Activated B cell treated with CpG ODN at 0.5 μM for 24 hours (primary cell): ENCODE measurements at places on chromosomes 11 and 22.

DNA sequence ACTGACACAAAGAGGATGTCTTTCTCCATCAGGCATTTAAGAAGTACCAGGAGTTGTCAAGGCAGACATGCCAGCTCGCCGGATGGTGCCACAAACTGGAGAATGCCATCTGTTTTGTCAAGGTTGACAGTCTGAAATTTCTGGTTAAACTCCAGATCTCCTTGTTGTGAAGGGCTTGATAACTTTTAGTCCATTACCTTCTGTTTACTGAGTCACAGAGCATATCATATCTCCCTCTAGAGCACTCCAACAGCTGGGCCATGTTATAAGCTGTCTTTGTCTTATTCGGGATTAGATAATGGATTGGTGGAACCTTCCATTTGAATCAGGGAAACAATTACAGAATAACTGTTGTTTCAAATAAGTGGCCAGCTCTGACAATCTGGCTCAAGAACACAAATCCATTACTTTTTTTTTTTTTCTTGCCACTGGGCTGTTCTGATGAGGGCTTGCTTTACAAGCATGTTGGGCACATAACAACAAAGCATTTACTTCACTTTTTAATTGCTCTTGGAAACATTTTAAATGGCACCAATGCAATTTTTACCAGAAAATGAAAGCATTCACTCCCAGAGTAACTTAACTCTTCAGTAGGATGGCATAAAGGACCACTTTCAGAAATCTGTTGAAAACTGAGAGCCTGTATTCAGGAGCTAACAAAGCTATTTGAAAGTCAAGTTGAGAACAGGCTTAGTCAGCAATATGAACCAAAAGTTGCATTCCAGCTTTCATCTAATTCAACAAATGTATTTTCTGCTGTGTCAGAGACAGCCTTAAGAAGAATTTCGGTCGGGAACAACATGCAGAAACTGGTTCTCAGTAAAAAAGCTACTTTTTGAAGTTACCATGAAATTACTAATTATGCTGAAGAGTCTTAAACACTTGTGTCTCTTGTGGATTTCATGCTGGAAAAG, 227.6 kb upstream of the PITPNB start:
- no peak for DNase-seq

- no peak for DNase-seq
Measured at GRCh38 chr11:45379162-45379863, 93.2 kb upstream of the SYT13 start.

DNA sequence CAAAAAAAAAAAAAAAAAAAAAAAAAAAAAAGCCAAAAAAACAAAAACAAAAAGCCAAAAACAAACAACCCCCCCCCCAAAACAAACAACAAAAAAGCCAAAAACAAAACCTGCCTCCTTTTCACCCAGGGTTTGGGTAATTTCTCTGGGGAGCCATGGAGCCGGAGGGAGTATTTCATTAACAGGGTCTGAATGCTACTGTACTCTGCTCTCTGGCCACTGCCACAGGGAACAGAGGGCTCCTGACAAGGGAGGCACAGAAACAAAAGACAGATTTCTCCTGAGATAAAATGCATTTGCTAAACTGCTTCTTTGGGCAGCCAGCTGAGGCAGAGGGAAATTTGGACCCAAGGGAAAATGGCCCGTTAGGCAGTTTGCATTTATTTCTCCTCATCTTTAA, 266.0 kb upstream of the SYN3 start:
- no peak for DNase-seq

- no peak for DNase-seq
Measured at GRCh38 chr11:130101661-130102060, 32.0 kb downstream of the APLP2 start.

GRCh38 chr11:17209939-17210245, 2.1 kb upstream of the PIK3C2A start:
- no peak for DNase-seq

GRCh38 chr11:57471496-57471895, 11.2 kb downstream of the RTN4RL2 start:
- DNase-seq = no peak

DNA sequence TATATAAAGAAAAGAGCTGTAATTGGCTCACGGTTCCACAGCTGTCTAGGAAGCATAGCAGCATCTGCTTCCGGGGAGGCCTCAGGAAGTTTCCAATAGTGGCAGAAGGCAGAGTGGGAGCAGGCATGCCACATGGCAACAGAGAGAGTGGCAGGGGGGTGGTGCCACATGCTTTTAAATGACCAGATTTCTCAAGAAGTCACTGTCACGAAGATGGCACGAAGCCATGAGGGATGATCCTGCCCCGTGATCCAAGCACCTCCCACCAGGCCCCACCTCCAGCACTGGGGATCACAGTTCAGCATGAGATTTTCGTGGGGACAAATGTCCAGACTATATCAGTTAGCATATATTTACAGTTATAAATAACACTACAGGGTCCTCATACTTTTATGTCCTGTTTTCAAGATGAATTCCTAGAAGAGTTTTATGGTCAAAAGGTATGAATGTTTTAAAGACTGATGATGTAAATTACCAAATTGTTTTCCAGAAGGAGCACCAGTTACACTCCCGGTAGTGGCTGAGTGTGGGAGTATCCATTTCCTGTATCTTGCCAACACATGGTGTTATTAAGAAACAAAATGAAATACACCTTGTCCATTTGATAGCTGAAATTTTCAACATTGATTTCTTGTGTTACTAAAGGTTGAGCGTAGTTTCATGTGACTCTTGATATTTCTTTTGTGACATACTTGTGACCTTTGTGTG, 19.2 kb downstream of the FAM118A start:
- no peak for DNase-seq

DNA sequence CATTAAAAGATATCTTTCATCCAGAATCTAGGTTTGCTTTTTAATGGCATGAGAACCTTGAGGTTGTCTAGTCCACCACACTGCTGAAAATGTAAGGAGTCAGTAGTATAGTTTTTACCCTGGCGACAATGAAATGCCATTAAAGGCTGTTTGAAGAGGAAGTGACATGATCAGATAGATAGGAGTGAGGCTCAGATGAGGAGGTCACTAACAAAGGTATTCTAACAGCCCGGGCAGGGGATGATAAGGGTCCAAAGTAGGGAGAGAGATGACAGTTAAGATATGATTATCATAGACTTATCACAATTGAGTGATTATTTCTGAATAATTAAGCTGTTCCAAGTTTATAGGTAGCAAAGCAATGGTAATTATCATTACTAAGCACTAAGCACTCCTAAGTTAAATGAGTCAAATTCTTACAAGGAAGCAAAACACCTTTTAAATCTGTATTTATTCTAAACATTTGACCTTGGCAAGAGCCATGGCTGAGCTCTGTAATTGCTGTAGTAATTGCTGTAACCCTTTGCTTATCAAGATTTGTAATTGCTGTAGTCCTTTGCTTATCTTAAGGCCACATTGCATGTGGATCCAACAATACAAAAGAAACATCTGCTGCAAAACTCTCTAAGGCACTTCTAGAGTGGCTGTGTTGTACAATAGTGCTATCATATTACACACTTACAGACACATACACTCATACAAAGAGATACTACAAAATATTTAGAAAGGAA, 92.6 kb downstream of the ENTHD1 start:
- no peak for DNase-seq

DNA sequence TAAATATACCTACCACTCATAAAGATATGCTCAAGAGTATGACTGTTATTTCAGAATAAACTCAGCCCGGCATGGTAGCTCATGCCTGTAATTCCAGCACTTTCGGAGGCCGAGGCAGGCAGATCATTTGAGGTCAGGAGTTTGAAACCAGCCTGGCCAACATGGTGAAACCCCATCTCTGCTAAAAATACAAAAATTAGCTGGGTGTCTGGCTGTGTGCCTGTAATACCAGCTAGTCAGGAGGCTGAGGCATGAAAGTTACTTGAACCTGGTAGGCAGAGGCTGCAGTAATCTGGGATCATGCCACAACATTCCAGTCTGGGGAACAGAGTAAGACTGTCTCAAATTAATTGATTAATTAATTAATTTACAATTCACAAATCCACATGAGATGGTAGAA, 208.2 kb upstream of the PDGFD start:
- DNase-seq = no peak
